ENCODE measurements at places on chromosomes 7 and 10.

DNA sequence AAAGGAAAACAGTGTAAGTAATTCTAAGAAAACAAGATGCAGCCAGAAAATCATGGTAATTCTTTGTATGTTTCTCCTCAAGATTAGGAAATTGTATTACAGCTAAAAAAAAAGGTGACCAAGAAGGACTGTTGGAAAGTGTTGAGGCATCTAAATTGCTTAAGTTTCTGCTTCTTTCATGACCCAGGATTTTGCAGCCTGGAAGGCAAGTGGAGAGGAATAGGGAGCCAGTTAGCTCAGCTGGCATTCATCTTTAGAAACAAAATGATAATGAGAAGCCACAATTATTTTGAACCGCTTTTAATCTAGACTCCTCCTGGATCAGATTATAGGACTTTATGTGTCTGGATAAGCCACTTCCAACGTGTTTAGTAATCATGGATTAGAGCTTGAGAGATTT, 56.8 kb upstream of the TMEM229A start:
- no peak for DNase-seq

DNA sequence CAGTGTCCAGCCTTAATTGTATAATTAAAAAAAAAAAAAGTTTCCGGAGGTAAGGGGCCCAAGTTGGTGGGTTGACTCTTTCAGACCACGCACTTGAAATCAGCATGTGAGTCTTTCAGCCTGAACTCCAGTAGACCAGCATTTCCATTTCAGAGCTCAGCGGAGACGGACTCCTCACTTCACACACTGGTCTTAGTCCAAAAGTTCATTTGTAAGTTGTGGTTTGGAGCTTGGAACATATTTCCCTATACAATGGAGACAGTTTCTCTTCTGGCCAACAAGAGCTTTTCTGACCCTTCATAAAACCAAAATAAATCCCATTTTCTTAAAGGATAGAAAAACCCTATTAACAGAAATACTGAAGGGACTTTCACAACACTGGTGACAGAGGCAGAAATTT, 41.0 kb downstream of the ATXN7L1 start:
- DNase-seq, result no peak

- DNase-seq, result no peak
Observed at GRCh38 chr7:50594734-50595485, 29.7 kb upstream of the DDC start.

GRCh38 chr10:133242611-133243356, 5.1 kb downstream of the VENTX start:
- DNase-seq, result no peak

DNA sequence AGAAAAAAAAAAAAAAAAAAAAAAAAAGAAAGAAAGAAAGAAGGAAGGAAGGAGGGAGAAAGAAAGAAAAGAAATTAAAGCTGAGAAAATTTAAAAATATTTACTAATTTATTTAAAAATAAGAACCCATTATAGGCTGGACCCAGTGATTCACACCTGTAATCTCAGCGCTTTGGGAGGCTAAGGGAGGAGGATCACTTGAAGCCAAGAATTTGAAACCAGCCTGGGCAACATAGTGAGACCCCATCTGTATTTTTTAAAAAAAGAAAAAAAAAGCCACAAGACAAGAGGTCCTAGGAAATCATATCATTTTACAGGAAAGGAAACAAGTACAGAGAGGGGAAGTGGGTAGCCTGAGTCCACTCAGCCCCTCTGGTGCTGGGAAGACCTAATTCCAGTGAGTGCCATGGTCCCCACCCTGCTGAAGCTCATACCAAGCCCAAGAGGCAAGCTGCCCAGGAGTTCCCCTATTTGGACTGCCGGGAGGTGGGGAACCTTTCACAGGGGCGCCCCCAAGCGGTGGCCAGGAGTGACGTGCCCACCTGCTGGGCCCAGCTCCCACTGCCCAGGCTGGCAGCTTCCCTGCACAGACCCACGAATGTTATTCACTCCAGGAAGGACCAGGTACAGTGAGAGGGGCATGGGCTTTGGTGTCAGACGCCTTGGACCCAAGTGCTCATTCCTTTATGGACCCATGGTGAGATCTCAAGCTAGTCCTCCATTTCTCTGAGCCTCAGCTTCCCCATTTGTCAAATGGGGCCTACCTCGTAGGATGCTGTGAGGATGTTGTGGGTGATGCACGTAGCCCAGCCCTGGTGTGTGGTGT, 133.6 kb downstream of the ZMIZ1 start:
- no peak for DNase-seq

DNA sequence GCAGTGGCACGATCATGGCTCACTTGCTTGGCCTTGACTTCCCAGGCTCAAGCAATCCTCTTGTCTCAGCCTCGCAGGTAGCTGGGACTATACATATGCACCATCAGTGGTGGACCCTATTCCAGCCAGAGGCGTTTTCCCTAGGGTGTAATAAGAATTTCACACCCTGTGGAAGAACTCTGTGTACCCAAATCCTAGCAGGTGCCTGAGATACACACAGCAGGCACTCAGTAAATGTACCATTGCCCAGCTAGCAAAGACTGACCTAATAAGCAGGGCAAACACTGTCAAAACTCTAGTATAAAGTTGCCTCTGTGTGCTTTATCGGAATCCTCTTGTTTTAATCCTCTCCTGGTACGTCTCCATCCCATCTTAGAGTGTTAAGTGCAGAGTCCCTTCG, 33.7 kb upstream of the BHLHA15 start:
- no peak for DNase-seq

GRCh38 chr7:9328296-9328695, 894.9 kb downstream of the NXPH1 start:
- DNase-seq, result no peak

DNA sequence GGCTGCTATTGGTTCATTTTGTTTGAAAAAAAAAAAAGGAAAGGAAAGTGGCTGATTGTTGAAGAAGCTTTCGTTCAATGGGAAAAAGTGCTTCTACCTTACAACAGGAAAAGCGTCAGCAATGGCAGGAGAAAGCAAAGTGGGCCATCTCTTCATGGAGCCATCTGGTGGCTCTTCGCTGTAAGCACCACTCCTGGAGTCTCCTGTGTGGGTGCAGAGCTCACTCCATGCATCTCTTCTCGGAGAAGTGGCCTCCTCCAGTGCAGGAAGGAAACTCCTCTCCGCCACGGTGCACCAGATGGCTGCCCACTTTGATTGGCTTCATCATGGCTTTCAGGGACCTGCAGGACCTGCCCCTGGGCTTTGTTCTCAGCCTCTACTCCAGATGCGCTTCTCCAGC, 250.9 kb downstream of the PTEN start:
- DNase-seq, result no peak

DNA sequence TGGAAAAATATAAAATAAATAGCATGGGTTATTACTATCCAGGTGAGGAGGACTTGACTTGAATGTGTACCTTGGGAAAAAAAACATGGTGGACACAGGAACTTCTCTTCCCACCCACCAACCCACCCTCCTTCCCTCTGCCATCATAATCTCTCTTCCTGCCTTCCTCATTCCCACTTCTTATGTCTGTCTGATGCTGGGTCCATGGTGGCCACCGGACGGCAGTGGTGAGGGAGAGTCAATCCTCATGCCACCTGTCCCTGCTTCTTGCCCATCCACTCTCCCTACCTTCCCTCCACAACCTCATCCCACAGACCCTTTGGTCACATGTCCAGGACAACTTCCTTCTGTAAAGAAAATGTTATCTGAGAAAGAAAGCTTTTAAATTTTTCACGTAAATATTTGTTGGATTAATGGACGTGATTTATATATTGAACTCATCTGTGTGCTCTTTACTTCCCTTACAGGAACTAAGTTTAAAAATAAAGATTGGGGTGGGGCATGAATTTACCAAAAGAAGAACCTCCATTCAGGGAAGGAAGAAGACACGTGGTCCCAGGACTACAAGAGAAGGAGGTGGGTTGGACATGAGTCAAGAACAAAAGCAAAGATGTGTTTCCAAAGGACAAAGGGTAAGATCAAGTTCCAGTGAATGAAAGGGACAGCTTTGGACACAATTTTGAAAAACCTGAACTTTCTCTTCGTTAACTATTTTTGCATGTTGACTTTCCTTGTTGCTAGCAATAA, 104.5 kb downstream of the PIP4K2A start:
- DNase-seq, result no peak

DNA sequence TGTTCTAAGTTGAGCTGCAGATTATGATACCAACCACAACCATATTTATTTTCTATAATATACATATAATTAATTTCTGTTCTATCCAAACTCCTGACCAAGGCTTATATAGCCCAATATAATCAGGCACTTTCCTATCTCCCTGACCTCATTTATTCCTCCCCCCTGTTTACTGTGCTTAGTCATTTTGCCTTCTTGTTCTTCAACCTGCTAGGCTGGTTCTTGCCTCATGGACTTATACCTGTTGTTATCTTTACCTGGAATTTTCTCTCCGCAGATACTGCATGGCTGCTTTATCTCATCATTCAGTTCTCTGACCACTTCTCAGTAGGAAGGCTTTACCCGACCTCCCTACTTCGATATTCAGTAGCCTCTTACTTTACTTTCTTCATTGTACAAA, 24.9 kb upstream of the FAM3C start:
- DNase-seq, result no peak

- DNase-seq, result no peak
Observed at GRCh38 chr10:109762555-109762954, 160.8 kb downstream of the XPNPEP1 start.

GRCh38 chr7:75938921-75939320, 24.0 kb downstream of the POR start:
- DNase-seq, result no peak

DNA sequence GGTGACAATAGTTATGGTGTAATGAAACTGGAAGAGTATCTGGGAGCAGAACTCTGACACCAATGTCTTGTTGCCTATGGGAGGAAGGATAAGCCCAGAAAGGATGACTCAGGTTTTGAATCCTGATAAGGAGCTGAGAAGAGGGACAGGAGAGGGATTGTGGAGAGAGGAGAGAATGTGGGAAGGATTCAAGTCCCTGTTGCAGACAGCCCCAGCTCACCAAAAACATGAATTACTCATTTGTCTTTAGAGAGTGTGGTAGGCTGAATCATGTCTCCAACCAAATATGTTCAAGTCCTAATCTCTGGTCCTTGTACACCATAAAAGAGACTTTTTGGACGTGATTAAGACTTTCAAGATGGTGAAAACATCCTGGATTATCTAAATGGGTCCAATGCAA, 206.9 kb upstream of the PHYHIPL start:
- DNase-seq, result no peak

DNA sequence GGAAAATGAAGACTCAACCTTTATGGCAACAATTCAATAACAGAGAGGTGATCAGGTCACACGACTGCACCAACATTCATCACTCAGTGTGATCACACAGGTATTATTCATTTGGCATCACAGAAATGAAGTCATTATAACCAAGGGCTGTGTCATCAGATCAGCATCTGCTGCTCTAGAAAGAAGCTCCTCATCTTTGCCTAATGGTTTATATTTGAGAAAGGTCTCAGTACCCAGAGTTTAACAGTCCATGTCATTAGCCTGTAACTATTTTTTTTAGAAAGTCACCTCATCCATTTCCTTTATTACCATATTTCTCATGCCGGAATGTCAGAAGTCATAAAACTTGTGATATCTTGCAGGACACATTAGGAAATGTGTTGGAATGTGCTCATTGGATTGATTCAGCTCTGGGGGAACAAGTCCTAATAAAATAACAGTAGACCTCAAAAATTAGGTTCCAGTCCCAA, 45.1 kb upstream of the PRKG1 start:
- DNase-seq, result no peak

DNA sequence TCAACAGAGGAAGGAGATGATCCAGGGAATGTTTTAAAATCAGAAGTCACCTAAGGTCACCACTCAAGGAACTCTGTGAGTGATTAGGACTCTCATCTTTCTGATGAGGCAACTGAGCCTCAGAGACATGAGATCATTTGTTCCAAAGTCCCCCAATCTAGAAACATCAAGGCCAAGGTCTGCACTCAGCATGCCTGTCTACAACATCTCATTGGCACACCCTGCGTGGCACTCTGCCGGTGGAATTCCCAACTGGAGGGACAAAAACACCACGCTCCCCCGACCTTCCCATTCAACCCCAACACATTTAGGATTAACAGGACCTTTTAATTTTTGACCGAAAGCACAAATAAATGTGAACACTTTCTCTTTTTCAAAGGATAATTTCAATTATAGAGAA, 31.4 kb downstream of the CPXM2 start:
- no peak for DNase-seq

DNA sequence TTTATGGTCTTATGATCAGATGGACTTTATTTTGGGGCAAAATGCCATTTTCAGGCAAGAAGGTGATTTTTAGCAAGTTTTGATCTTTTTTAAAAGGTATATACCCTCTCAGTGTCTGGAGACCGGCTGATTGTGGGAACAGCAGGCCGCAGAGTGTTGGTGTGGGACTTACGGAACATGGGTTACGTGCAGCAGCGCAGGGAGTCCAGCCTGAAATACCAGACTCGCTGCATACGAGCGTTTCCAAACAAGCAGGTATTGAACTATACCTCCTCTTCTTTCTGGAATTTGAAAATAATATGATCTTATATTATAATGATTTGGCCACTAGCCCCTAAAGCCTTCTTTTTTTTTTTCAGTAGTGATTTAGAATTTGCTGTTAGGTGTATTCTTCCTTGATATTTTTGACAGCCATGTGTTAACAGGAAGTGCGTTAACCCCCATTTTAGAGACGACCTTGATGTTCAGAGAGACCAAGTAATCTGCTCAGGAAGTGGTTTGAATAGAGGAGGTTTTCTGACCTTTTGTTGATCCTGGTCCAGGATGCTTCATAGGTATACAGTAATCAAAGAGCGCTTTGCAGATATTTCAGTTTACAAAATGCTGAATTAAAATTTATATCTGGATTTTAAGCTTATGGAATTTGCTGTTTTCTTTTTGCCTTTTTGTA, 6.2 kb downstream of the BUB3 start:
- DNase-seq, result no peak

DNA sequence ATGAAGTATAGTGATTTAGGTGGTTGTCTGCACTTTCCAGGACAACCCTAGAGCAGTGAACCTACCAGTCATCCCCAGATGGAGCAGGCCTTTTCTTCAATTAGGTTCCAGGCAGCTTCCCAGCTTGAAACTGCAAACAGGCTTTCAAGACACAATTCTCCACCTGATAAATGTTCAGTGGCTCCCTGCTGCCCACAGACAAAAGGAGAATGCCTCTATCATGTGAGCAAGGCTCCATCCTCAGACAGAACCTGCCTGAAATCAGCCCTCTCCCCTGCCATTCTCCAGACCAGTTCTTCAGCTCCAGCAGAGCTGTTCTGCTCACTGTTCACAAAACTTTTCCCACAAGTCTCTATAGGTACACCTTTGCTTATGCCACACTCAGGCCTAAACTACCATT, 22.1 kb downstream of the RELN start:
- DNase-seq, result no peak

GRCh38 chr7:73817121-73817520, 13.7 kb upstream of the CLDN4 start:
- no peak for DNase-seq

All from left renal pelvis (tissue), 4 donors.